ENCODE measurements at places on chromosomes 2 and 18.

GRCh38 chr18:59056706-59057492 is 82.8 kb upstream of the SEC11C start:
- peak; percentile 54 for DNase-seq

- no peak for DNase-seq
Measured at GRCh38 chr2:219656526-219656925, 29.1 kb downstream of the SLC4A3 start.

DNA sequence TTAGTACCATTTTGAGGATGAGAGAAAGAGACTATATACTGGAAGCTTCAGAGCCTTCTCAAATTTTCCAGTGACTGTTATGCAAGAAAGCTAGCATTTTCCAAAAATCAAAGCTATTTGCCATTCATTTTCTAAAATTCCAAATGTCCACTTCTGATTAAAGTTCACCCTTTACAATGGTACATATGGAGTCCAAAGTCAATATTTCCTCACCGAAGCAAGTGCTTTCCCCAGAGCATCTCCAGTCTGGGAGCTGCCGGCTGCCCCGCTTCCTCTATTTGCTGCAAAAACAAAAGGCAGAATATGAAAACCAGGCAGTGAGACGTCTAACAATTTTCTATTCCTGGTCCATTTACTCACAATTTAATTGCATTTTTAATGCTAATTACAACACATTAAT is 302.0 kb upstream of the CCDC68 start:
- DNase-seq = no peak

GRCh38 chr2:106800180-106800579 is 85.8 kb downstream of the ST6GAL2 start:
- no peak for DNase-seq

DNA sequence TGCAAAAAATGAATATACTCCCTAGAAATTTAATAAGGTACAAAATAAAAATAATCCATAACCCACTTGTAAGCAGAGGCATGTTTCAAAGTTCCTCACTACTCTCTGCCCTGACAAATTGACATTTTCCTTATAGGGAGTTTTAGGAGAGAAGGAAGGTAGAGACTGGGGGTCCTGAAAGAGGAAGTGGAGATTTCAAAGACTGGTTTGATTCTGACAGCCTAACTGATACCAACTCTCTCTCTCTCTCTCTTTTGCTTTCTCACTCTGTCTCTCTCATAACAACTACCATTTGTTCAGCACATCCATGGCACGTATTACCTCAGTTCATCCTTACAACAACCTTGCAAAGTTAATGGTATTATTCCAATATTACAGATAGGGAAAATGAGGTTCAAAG is 18.6 kb downstream of the FZD7 start:
- DNase-seq = no peak

DNA sequence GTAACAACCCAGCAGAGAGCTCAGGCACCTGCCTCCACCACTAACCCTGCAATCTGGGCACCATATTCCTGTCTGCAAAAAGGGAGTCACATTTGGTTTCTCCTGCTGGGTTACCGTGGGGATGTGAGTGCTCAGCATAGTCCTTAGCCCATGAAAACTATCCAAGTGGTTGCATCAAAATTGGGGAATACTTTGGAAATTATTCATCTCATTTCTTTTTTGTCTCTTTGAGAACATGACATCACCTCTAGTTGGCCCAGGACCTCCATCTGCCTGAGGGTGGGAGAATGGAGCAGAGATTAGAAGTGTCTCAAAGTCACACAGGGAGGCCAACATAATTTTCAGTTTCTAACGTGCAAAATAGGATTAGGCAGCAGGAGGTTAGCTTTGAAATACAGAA is 19.3 kb upstream of the SPP2 start:
- no peak for DNase-seq

DNA sequence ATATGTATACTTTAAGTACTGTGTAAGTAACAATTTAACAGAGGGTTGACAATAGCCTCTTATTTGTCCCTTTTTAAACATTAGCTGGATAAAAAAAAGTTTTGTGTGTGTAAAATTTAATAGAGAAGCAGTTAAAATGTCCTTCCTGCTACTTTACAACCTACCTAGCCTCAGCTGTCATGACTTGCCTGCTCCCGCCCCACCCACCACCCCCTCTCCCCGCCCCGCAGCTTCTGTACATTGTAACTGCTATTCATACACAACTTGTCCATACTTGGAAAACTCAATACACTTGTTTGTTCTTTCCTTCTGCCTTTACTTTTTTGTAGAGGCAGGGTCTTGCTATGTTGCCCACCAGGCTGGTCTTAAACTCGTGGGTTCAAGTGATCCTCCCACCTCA is 19.5 kb downstream of the RELCH start:
- no peak for DNase-seq

DNA sequence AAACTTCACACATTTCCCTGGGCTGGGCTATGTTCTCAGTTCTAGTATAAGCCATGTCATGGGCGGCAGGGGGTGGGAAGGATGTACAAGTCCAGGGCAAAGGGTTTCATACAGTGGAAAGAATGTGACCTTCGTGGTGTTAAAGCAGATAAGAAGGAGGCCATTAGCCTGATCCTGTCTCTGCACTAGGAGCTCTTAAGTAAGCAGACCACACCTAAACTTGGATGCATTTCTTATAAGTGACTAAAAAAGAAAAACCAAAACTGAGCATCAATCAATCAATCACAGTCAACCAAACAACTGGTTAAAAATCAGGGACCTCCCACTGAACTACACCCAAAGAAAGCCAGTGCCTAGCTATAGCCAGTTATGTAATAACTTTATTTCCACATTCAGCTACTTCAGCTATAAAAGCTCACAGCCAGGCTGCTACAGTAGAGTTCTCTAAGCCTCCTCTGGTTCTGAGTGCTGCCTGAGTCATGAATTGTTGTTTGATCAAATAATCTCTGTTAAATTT is 46.8 kb upstream of the RIOK3 start:
- DNase-seq = no peak

GRCh38 chr2:177268187-177268871 is 3.8 kb upstream of the NFE2L2 start:
- no peak for DNase-seq

GRCh38 chr2:74014813-74015212 is 30.1 kb downstream of the TET3 start:
- DNase-seq = no peak

Measured in NCI-H446 (cell line).